CD4-positive, alpha-beta T cell treated with Interleukin-6 at 100 ng/mL for 8 hours (primary cell): ENCODE measurements at places on chromosomes 2 and 18.

DNA sequence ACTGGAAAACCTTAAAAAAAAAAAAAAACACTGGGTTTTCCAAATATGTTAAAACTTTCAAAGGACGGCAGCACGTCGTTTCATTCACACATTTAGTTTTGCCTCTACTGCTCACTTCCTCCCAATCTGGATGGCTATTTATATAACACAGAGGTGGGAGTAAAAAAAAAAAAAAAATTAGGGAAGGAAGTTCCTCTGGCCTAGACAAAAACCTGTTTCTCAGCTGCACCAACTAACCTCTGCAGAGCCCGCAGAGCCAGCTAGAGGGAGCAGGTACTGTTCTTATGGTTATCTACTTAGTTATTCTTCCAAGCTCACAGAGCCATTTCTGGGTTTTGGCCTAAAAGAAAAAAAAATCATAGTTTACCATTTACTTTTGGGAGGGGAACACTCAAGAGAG is 28.1 kb downstream of the SLC1A4 start:
- DNase-seq = no peak

- DNase-seq = no peak
Measured at GRCh38 chr2:203346612-203347011, 18.4 kb downstream of the ABI2 start.

DNA sequence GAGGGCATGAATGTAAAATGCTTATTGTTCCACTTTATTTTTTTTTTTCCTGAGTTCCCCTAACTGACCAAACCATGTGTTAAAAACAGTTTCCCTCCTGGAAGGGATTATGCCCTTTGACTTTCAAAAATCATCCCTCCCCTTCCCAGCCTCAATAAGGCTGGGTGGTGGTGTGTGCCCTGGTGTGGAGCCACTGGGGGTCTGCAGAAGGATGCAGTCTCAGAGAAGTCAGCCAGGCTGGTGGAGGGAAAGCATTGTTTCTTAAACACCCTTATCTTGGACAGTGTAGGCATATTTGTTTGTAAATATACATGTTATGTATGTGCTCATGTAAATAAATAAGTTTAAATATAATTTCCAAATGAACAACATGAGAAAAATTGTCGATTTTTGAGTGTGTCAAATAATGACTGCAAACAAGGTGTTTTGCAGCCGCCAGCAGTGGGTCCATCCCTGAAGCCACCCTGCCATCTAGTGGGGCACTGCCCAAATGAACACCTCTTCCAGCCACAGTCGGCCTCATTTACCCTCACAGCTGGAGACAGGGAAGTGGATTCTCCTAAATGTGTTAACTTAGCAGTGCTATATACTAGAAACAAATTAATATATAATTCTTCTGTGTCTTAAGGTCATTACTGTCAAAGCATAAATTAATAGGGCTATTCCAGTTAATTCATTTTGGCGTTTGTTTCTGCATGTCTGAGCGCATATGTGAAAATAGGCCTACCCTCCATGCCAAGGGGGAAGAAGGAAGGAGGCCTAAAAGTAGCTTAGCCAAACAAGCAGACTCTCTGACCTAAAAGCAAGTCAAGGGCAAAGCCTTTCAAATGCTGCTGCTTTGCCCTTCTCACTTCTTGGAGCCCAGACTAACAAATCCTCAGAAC is 209.6 kb upstream of the PIK3C3 start:
- DNase-seq = no peak

- DNase-seq = no peak
Measured at GRCh38 chr2:230687498-230687897, 25.1 kb upstream of the CAB39 start.

GRCh38 chr18:45896991-45897390 is 70.1 kb downstream of the EPG5 start:
- no peak for DNase-seq

- no peak for DNase-seq
Measured at GRCh38 chr2:211598238-211598637, 940.4 kb downstream of the ERBB4 start.

- DNase-seq = no peak
Measured at GRCh38 chr2:202299712-202300111, 34.1 kb downstream of the NOP58 start.

GRCh38 chr2:26770986-26771586 is 7.0 kb downstream of the SLC35F6 start:
- no peak for DNase-seq

DNA sequence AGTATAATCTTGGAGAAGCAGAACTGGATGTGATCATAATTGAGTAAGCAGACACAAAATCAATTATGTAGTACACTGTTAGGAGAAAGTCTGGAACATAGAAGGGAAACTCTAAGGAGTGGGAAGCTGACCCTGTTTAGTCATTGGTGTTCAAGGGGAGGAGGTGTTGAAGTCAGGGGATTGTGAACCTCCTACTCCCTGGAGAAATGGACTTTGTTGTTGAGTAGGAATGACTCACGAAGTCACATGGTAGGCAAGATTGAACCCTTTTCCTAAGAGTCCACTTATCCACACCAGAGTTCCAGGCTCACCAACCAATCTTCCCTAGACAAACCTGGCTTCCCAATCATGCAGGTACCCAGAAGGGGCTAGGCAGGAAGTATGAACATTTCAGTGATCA is 81.0 kb upstream of the BCL11A start:
- DNase-seq = no peak

GRCh38 chr2:235247001-235247400 is 246.8 kb upstream of the AGAP1 start:
- no peak for DNase-seq

GRCh38 chr18:79379251-79379905 is 16.4 kb upstream of the NFATC1 start:
- no peak for DNase-seq

- DNase-seq = no peak
Measured at GRCh38 chr2:69104261-69104660, 91.3 kb downstream of the ANTXR1 start.

- no peak for DNase-seq
Measured at GRCh38 chr2:100146657-100146960, 4.2 kb upstream of the AFF3 start.

DNA sequence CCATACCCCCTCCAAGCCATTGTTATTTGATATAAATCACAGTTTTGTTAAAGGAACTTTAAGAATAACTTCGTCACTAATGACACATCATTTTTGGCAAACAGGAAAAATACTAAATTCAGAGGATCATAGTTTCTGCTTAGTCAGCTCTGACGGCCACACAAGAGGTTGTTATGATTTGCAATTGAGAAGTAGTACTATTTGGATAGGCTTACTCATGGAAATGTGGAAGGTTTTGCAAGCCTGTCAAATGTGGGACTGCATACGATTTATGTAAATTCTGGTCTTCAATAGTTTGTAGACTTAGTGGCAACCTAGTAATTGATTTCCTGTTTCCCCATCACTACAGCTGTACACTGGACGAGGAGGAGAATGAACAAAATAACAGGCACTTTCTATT is 108.1 kb downstream of the ARHGEF33 start:
- no peak for DNase-seq

- DNase-seq = no peak
Measured at GRCh38 chr2:199928626-199929025, 17.5 kb downstream of the C2orf69 start.

GRCh38 chr2:200239216-200239615 is 67.3 kb upstream of the SPATS2L start:
- no peak for DNase-seq

GRCh38 chr2:128325611-128326181 is 7.0 kb upstream of the HS6ST1 start:
- no peak for DNase-seq

GRCh38 chr2:167748536-167748935 is 498.9 kb downstream of the STK39 start:
- DNase-seq = no peak

- DNase-seq = no peak
Measured at GRCh38 chr2:207772081-207772843, 2.6 kb upstream of the FZD5 start.

DNA sequence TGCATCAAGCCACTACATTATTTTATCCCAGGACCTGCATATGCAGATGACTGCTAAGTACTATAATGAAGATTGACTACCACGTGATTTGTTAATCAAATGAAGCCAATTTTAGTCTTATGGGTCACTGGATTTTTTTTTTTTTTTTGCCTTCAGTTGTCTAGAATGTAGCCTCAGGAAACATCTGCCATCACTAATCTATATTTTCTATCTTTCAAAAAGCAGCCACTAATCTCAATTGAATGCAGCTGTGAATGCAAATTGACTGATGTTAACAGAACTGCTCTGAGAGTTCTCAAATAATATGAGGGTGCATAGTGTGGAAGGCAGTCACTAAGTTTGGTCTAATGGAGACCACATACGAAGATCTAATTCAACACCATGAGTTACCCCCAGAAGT is 106.3 kb downstream of the ABCA12 start:
- no peak for DNase-seq

DNA sequence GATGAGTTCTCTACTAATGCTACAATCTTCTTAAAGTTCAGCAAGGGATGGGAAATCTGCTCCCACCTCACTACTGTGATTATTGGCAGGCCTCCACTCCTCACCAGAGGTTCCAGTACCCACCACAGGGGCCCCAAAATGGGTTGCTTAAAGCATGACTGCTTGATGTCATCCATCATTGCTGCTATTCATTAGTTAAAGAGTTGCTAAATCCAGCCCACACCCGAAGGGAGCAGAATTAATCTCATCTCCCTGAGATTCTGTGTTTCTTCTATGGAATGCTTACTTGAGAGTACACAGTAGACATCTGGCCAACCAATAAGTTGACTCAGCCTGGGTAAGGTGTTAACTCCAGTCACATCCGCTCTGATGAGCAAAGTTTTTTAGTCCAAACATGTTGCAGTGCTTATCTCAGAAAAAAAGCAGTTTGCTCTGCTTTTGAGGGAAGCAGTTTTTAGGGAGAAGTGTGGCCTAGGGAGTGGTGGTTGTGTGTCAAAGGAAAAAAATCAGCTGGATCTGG is 690.2 kb upstream of the POU3F3 start:
- DNase-seq = no peak

DNA sequence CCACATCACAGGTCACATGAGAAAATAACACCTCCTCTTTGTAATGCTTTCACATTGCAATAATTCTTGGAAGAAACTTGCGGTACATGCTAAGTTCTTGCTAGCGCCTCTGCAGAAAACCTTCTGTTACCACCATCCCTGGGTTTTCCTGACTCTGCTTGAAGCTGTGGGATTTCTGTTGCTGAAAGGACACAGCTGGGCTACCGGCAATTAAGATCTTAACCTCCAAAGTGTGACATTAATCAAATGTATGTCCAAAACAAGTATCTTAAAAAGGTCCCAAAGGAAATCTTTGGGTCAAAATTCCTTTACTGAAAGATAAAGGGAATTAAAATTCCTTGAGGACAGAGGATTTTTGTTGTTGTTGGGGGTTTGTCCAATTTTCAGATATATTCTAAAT is 7.5 kb downstream of the CCBE1 start:
- DNase-seq = no peak

GRCh38 chr18:27428120-27428519 is 243.0 kb upstream of the CHST9 start:
- no peak for DNase-seq

GRCh38 chr2:96241900-96242611 is 23.7 kb downstream of the TMEM127 start:
- DNase-seq = peak; percentile 60

GRCh38 chr2:64128943-64129391 is 15.3 kb downstream of the PELI1 start:
- no peak for DNase-seq
